Osteocyte (in vitro differentiated cells): ENCODE measurements at places on chromosomes 13 and 19. TPM values are rescaled to one million over a fixed set of nuclear protein-coding genes. Genes with fewer than 3 reads are reported as not detected.

DNA sequence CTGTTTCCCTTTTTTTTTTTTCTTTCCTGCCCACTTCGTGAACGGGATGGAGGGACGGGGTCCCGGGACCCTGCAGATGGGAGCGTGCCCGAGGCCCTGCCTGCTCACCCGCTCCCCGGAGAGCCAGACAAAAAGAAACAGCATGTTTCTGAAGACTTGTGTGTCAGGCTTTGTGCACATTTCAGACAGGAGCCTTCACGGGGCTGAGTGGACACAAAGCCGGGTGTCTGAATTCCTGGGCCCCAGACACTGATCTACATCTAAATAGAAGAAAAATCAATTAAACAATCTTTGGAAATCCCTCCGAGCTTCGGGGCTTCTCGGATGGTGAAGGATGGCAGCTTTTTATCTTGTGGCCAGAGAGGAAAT lies 4.2 kb downstream of the PGPEP1 start:
- no peak for DNase-seq

- DNase-seq = no peak
Measured at GRCh38 chr13:74206061-74206561, 71.9 kb upstream of the KLF12 start.

- DNase-seq = no peak
Measured at GRCh38 chr19:6414793-6415590, 9.6 kb downstream of the KHSRP start.

- no peak for DNase-seq
Measured at GRCh38 chr19:51810223-51810622, 15.3 kb downstream of the FPR3 start.

DNA sequence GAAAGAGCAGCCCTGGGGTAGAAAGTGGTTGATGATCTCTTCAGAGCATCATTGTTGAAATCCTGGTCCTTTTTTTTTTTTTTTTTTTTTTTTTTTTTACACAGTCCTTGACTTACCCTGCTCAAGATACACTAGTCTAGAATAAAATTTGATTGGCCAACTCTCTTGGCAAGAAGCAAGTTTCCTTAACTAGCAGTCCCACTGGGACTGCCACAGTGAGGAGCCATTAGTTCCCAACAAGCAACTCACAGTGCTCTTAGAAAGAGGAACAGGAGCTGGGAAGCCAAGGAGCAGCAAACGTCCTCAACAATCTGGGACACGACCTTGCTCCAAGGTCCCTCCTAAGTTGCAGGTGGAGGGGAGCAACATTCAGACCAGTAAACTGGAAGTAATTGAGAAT lies 47.9 kb upstream of the INTS6 start:
- DNase-seq = no peak

DNA sequence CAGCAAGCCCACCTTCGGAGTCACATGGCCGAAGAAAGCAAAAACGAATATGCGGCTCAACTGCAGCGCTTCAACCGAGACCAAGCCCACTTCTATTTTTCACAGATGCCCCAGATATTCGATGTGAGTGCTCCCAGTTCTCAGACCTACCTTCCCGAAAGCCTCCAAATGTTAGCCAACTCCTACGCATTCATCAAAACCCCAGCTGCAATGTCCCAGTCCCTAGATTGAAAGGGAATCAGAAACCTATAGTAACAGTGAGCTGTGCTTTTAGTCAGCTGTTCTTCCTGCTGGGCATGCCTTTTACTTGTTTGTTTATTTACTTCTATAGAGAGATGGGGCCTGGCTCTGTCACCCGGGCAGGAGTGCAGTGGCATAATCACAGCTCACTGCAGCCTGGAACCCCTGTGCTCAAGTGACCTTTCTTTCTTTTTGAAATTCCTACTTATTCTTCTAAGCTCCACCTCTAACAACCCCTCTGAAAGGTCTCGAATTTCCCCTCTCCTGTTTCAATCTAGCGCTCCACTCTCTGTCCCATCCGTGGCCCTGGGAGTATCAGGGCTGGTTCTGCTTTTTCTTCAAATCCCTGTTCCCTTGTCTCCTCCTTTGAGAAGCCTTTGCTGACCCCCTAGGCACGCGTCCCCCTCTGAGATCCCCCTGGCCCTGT lies 4.4 kb downstream of the TRIP10 start:
- no peak for DNase-seq

- DNase-seq = no peak
Measured at GRCh38 chr13:110645750-110646149, 30.4 kb downstream of the NAXD start.

The CCDC9 gene
- total RNA-seq = 34.6 and 35.1 TPM in 2 replicates

GRCh38 chr19:41384351-41384750 lies 8.0 kb downstream of the TMEM91 start:
- no peak for DNase-seq

- no peak for DNase-seq
Measured at GRCh38 chr19:41915021-41915775, 13.1 kb downstream of the ERFL start.

DNA sequence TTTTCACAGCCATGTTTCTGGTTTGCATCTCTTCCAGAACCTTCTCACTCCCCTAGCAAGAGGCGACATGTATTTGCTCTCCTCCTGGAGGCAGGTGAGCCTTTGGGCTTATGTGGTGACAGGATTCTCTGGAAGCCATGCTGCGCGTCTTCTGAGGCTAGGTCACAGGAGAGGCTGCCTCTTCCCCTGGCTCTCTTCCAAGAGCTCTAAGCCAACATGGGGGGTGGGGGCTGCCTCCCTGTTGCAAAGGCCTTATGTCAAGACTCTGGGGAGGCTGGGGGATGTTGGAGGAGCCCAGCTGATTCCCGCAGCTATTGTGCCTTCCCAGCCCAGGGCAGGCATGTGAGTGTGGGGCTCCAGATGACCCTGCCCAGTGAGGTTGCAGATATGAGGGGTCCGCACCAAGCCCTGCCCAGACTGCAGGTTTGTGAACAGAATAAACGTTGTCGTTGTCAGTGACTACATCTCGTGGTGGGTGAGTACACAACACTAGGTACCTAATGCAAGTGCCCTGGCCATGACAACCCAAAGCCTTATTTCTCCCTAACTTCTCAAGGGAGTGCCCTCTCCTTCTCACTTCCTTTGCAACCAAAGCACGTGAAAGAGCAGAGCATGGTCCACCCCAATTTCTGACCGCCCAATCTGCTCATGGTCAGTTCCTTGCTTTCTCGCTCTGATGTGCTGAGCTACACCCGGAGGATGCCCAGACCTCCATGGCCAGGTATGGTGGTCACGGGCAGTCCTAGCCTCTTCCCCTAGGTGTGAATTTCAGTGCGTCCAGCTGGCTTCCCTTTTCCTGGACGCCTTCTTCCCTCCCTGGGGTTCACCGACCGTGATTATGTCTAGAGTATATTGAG lies 44.9 kb downstream of the TEX29 start:
- no peak for DNase-seq

- no peak for DNase-seq
Measured at GRCh38 chr13:112052213-112052612, 14.7 kb upstream of the SOX1 start.

DNA sequence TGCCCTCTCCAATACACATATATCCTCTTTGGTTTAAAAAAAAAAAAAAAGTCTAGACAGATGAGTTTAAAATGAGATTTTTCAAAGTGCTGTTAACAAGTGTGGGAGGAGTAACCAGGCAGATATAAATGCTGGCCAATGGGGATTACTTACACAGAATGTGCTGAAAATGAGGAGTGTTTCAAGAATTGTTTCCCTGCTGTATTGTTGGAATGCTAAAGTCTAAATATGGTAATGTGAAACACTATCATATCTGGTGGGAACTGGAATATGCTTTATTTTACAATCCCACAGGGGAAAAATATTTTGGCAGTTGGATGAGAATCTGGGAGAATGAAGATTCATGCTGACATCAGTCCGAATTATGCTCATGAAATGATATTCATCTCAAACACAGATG lies 250.7 kb downstream of the DCT start:
- no peak for DNase-seq

DNA sequence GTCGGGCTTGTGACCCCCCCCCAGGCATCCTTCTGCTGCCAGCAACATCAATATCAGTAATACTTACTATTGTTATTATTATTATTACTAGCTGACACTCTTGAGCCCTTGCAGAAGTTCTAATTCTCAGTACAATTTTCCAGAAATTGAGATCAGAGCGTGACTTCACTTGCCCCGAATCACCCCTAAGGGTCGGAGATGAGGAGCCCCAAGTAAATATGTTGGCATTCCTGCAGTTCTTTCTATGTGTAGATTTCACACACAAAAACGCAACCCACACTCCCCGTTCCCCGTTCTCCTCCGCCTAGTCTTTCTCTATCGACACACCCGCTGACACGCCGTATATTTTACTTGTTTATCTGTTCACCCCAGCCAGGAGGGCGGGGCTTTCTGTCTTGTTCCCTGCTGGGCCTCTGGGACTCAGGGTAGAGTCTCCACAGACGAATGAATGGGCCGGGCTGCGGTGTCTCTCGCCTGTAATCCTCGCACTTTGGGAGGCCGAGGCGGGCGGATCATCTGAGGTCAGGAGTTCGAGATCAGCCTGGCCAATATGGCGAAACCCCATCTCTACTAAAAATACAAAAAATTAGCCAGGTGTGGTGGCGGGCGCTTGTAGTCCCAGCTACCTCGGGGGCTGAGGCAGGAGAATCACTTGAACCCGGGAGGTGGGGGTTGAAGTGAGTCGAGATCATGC lies 14.7 kb downstream of the TLE5 start:
- DNase-seq = no peak
